ENCODE measurements at places on chromosomes 7 and 10.

DNA sequence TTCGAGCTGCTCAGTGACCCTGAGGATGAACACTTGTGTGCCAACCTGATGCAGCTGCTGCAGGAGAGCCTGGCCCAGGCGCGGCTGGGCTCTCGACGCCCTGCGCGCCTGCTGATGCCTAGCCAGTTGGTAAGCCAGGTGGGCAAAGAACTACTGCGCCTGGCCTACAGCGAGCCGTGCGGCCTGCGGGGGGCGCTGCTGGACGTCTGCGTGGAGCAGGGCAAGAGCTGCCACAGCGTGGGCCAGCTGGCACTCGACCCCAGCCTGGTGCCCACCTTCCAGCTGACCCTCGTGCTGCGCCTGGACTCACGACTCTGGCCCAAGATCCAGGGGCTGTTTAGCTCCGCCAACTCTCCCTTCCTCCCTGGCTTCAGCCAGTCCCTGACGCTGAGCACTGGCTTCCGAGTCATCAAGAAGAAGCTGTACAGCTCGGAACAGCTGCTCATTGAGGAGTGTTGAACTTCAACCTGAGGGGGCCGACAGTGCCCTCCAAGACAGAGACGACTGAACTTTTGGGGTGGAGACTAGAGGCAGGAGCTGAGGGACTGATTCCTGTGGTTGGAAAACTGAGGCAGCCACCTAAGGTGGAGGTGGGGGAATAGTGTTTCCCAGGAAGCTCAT lies 1.1 kb downstream of the DDIT4 start:
- no peak for DNase-seq

GRCh38 chr10:91366704-91367103 lies 43.4 kb upstream of the HECTD2 start:
- no peak for DNase-seq

DNA sequence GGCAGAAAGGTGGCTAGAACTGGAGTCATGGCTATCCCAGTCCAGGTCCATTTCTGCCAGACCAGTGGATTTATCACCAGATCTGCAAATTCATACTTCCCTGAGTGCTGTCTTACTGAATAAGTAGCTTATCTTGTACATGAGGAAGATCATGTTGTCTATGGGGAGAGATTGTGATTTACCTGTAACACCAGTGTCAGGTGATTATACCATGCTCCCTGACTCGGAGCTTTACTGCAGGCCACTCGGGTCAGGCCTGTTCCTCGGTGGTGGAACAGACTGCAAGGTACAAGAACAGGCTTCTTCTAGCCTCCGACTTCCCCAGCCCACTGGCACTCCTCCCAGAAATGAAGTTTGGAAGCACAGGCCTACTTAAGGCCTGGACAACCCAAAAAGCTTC lies 42.6 kb upstream of the DLG5 start:
- DNase-seq = no peak

DNA sequence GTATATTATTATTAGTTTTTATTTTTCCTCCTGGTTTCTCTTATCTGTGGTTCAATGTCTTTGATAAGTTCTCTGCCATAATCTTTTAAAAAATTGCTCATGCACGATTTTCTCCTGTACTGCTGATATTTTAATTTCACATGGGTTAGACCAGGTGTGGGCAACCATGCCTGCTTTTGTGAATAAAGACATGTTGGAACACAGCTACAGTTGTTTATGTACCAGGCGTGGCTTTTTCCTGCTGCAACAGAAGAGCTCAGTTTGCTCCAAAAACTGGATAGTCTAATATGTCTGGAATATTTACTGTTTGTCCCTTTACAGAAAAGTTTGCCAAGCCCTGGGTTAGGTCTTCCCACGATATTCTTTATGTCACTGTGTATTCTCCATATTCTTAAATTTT lies 105.2 kb downstream of the VWC2 start:
- DNase-seq = no peak

DNA sequence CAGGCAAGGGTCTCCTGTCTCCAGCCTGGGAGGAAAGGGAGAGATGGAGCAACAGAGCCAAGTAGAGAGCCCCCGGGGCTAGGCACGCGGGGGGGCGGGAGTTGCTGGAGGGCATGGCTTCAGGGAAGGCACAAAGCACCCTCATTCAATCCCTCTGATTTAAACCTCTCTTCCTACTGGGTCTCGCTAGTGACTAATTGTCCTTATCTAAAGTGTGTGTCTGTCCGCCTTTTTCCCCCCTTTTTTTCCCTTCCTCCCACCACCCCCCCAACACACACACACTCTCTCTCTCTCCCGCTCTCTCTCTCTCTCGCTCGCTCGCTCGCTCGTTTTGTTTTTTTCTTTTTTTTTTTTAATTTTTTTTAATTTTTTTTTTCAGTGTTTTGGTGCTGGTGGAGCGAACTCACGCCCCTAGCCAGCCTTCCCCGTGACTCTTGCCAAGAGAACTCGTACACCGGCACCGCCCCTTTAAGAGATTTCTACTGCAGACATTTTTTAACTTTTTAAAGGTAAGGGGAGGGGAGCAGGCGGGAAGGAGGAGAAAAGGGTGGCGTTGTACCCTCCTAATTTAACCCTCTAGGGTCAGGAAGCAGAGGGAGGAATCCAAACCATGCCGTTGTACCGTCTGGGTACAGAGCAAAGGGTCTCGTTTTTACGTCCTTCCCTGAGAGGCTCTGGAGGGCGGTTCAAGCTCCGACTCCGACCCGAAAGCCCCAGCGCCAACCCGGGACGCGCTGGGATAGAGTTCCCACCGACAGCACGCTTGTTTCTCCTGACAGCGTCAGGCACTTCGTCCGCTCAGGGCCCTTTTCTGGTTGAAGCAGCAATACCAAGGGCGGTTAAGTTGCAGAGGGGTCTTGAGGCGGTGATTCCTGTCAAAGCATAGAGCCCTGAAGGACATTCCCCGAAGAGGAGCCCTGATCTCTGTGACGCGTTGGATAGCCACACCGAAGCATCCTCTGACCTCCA lies at the start of gene HPSE2:
Gene HPSE2 (minus strand): TSS at position 195 of the 969 bp plus-strand sequence.
- DNase-seq = no peak

DNA sequence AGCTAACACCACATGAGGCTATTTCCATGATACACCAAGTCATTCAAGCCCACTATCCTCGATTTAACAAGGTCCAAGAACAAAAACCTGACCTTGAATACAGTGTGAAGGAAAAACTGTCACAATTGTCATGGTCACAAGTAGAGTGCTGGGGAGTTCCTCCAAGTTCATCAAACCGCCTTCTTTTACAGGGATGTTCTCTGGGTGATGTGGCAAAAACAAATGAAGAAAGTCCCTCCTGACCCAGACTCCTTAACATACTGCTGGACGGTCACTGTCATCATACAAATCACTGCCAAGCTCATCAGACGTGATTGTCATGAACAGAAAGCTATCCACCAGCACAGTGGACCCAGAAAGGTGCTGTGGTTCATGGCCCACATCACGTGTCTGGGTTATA lies 28.9 kb downstream of the HIPK2 start:
- DNase-seq = no peak

DNA sequence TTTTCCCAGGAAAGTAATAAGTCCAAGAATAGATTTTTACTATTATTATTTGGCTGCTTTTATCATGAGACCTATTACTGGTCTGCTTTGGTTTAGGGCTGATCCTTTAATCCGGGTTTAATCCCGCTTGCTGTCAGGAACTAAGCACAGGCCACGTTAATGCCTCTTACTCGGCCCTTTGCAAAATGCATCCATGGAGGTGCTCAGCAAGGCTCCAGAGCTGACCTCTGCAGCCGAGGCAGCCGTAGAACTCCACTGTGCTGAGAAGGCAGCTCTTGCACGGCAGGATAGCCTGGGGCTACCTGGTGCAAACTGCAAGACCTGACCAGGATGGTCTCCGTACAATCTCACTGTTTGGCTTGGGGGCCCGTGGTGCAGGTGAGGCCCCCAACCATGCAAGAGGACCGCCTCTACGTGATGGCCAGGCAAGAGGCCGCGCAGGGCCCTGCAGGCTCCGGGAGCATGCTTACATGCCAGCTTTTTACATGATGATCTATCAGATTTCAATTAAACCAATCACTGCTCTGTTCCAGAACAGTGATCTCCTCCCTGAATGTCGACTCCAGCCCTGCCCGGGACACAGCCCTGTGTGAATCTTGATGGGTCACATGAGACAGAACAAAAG lies 10.4 kb upstream of the CALML3 start:
- no peak for DNase-seq

DNA sequence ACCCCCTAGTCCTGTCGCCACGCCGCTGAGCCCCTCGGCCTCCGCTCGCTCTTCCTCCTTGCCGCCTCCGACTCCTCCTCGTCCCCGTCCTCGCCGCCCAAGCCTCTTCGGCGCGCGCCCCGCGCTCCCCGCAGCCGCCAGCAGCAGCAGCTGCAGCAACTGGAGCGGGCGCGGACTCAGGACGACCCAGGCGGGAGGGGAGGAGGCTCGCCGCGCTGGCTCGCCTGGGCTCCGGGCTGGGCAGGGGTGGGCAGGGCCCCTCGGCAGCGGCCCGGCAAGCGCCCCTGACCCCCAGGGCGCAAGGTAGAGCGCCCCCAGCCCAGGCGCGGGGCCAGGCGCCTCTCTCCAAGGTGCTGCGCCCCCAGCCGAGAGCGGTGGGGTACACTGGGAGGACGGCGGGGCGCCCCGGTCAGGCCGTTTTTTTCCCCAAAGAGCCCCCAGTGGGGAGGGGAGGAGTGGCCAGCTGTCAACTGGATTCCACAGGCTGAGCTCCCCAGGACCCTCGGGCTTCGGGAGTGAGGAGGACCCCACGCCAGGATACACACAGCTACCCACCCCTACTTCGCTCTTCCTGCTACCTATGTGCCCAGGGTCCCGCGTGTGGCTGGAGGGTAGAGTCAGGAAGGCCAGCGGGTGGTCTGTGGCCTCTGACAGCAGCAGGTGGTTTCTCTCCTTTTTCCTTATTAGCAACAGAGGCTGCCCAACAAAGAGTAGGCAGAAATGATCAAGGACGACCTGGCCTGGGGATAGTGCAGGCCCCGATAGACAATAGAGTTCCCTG lies 903 bp upstream of the KCNMA1 start:
- DNase-seq = no peak

DNA sequence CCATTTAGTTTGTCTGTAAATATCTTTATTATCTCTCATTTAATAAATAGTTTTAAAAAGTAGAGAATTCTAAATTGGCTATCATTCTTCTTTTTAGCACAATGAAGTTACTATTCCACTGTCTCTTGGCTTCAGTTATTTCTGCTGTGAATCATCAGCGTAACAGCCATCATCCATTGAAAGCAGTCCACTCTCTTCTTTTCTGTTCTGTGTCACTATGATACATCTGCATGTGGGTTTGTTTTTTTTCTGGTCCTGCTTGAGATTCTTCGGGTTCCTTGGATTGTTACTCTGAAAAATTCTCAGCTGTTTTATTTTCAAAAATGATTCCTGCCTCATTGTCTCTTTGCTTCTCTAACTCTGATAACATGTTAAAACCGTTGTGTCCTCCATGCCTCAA lies 52.5 kb downstream of the CSGALNACT2 start:
- DNase-seq = no peak

- DNase-seq = no peak
Observed at GRCh38 chr10:92075829-92076228, 152.3 kb downstream of the BTAF1 start.

- DNase-seq = no peak
Observed at GRCh38 chr10:70673043-70673928, 980 bp downstream of the ADAMTS14 start.

DNA sequence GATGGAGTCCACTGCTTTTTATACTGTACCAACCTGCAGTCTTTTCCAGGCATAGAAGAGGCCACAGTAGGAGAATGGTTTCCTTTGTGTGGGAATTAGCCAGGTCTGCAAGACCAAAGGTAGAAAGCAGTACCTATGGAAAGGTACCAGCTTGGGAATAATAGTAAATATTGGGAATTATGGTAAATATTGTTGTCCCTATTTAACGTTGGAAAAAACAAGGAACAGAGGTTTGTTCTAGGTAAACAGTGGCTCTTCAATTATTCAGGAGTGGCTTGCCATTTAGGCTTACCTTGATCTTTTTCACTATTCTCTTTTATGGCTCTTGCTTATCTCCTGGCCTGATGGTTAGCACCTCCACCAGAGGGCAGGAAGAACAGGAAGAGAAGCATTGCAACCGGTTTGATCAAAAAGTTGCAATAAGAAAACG lies 43.9 kb upstream of the GSAP start:
- DNase-seq = no peak

DNA sequence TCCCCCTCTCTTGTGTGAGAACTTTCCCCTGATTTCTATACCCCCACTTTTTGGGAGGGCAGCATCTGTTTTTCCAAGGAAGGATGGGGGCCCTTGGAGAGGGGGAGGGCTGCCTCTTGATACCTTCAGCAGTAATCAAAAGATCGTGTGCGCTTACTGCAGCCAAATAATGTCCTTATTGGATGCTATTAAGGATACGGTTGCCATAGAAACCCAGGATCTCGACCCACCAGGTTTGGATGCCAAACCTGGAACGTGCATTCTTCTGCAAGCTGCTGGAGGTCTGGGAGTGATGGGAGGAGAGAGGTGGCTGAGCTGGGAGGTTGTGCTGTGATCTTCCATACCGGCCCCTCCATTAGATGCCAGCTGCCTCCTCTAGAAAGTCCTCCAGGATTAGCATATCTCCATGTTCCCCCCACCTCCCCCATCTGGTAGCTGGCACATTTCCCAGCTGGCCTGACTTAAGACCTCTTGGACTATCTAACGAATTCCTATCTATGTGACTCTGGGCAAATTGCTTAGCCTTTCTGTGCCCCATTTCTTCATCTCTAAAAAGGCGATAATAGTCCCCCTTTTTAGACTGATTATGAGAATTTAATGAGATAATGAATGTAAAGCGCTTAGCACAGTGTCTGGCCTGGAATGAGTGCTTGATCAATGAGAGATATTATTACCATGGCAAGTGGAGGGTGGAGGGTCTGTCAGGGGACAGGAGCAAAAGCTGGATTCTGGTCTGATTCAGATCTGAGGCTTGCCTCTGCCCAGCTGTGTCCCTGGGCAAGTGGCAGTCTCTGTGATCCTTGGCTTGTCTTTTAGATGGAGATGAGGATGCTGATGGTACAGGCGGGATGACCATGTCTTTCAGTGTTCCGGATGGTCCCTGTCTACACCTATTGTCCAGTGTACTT lies 78.5 kb upstream of the PCBD1 start:
- DNase-seq = no peak

DNA sequence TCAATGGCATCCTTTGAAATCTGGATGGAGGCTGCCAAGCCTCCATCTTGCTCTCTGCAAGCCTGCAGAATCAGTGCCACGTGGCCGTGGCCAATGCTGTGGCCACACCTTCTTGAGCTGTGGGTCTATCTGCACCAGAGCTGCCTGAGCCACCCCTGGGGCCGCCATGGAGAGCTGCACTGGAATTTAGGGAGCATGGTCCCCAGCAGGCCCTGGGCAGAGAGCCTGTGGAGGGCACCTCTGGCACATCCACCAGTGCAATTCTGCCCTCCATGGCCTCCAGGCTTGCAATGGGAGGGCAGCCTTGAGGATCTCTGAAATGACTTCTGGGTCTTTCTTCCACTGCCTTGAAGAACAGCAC lies 55.6 kb upstream of the NKX6-2 start:
- no peak for DNase-seq

All from stimulated activated CD8-positive, alpha-beta memory T cell treated with anti-CD3 and anti-CD28 coated beads, Interleukin-7, amount 100 ng/mL, for 1 hour (primary cell).